ENCODE measurements at places on chromosomes 7 and 10. TPM values are rescaled to one million over a fixed set of nuclear protein-coding genes. Genes with fewer than 3 reads are reported as not detected.

The NYAP1 gene
- 0.32 TPM for total RNA-seq

The GLCCI1 gene
- 27.9 TPM for total RNA-seq

- H3K4me1 ChIP-seq, result no peaks in the 10 kb centered on the region
- H3K27ac ChIP-seq, result no peak overlapping the region
- no peaks in the 10 kb centered on the region for H3K36me3 ChIP-seq
- no peak for DNase-seq
- no peaks in the 10 kb centered on the region for H3K27me3 ChIP-seq
Measured at GRCh38 chr10:37865264-37865663, 7.9 kb upstream of the ZNF248 start.

The FRAT1 gene
- 6.2 TPM for total RNA-seq

- no peaks in the 10 kb centered on the region for H3K27me3 ChIP-seq
- no peak overlapping the region for H3K4me3 ChIP-seq
- peak; percentile 57 for DNase-seq
- no peak overlapping the region for H3K27ac ChIP-seq
- peaks cover under 1% of the 10 kb centered on the region for H3K36me3 ChIP-seq
- no peaks in the 10 kb centered on the region for H3K4me1 ChIP-seq
Measured at GRCh38 chr10:121886997-121887622, 40.7 kb downstream of the ATE1 start.

The PRSS37 gene
- total RNA-seq, result not detected

The KMT2C gene
- 66.7 TPM for total RNA-seq

The KCNIP2 gene
- total RNA-seq, result 4.5 TPM

DNA sequence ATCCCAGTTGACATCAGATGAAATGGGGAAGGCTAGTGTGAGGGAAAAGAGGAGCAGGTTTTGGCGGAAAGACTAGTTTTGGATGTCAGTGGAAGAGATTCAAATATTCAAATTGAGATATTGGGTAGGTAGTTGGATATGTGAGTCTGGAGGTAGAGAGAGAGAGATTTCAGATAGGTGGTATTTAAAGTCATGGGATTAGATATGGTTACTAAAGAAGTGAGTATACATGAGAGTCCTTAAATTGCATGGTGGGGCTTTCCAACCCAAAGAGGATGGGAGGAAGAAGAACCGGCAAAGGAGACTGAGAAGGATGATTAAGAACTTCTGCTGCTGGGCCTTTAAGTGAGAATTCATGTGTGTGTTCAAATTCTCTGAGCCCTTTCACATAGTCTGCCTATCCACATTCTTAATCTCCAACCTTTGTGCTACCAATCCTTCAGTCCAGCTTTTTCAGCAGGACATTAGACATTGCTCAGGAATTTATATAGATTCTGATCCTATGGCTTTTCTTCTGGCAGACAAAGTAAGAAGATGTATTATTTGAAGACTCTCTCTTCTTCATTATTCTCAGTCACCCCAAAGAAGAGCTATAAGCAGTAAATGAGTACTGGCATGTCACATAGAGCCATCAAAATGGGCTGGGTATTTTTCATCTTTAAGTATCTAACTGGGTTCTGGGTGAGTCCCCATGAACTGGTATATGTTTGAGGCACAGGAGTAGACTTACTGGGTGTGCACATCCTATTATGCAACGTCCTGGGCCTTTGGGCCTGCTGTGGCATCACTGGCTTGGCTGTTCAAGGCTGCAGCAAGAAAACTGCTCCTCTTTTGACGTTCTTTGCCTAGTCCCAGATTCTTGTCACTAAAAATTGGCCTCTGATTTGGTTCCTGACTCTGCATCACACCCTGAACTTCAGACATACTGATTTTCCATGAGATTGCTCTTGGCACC is 33.6 kb downstream of the ST7 start:
- no peak overlapping the region for H3K4me3 ChIP-seq
- DNase-seq, result no peak
- peaks cover 2% of the 10 kb centered on the region for H3K27me3 ChIP-seq
- peaks cover 1% of the 10 kb centered on the region for H3K4me1 ChIP-seq
- H3K36me3 ChIP-seq, result no peaks in the 10 kb centered on the region

The AKR1D1 gene
- total RNA-seq, result not detected

The DPYSL4 gene
- total RNA-seq, result 1.6 TPM

The C10orf88 gene
- total RNA-seq, result 12.7 TPM

GRCh38 chr7:141342621-141343408 is 208.4 kb upstream of the AGK start:
- peaks cover 9% of the 10 kb centered on the region for H3K27me3 ChIP-seq
- DNase-seq, result no peak

The C7orf33 gene
- not detected for total RNA-seq

GRCh38 chr10:1142596-1142995 is 86.4 kb downstream of the WDR37 start:
- no peak overlapping the region for H3K27ac ChIP-seq
- no peak overlapping the region for H3K4me3 ChIP-seq
- H3K27me3 ChIP-seq, result peaks cover 54% of the 10 kb centered on the region
- peaks cover 2% of the 10 kb centered on the region for H3K36me3 ChIP-seq
- no peaks in the 10 kb centered on the region for H3K4me1 ChIP-seq

All from activated CD4-positive, alpha-beta T cell treated with anti-CD3 and anti-CD28 coated beads, Interleukin-2, amount 10 ng/mL, durations not matched to agents 7 days and 5 days (primary cell).